NB4 (cell line): ENCODE measurements at places on chromosomes 7 and 10.

DNA sequence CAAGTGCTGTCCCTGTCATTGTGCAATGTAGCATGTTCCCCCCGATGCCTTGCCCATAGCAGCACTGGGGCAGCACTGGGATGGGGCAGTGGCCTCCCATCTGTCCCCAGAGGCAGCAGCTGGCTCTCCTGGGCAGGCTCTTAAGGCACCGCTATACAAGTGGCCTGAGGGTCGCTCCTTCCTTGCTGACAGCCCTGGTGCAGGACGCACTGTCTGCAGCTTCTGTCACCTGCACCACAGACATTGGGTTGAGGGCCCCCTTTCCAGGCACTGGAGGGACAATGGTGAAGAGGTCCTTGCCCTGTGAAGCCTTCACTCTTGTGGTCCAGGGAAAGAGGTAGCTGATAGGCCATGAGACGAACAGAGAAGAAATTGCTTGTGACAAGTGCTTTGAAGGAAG, 10.6 kb downstream of the CPSF4 start:
- no peak for DNase-seq

GRCh38 chr10:77506517-77507200, 130.9 kb downstream of the KCNMA1 start:
- DNase-seq, result no peak

DNA sequence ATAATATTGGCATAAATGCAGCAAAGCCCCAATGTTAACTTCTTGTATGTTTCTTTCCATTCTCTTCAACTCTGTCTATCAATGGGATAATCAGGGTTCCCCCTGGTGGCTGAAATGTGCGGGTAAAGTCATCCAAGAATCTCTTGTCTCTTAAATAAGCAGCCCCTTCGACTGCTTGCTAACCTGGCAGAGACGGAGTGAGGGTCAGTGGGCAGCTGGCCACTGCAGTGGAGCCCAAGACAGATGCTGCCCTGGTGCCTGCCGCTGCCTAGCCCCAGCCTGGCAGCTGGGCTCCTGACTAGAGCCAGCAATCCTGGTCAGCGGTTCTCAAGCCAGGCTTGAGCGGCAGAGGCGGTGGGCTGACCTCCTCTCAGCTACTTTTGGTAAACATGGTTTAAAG, 248.9 kb downstream of the COBL start:
- DNase-seq, result peak; percentile 70

DNA sequence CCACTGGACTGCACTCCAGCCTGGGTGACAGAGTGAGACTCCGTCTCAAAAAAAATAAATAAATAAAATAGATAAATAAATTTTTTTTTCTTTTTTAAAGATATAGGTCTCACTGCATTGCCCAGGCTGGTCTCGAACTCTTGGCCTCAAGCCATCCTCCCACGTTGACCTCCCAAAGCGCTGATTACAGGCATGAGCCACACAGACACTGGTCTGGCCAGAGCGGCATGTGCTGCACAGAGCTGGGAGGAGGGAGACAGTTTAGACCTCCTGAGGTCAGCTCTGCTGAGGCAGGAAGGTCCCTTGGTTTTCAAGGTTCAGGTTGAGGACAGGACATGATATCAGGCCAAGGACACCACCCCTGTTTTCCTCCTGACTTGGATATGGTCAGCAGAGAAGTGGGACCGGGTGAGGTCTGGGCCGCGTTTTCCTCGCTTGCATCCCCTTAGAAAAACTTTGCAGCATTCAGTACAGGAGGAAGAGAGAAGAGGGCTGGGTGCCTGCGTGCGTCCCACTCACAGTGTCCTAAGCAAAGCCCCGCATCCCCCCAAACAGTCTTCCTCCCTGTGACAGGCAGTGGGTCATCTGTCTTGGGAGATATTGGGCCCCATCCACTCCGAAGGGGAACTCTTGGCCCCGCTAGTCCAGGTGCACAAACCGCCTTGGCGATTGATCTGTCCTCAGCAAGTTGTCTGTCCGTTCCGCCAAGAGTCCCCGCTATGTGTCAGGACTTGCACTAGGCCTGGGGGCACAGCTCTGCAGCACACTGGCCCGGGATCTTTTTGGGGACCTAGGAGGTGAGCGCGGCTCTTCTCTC, 56.1 kb downstream of the ZNF727 start:
- DNase-seq, result no peak

DNA sequence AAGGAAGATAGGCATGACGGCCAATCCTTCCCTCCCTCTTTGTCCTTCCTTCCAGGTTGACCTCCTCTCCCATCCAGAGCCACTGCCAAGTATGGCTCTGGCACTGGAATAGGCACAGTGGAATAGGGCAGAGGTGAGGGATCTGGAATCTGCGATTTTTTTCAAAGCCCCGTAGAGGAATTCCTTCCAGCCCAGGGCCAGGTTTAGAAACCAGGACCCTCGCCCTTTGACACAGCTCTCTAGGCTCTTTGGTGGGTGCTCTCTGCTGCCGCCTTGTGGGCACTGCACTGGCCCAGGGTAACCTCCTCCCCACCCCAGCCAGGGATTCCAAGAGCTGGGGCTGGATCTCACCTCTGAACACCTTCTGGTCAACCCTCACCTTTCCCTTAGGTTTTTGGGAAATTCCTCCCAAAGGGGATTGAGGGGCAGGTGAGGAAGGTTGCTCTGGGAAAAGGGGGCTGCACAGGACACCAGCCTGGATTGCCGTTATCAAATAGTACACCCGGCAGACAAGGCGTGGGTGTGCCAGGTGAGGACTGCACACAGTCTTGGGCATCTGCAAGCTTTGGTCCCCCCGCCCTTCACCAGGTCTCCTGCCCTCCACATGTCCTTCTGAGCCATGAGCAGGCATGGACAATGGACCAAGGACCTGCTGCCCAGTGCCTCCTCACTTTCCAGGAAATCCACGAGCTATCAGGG, 22.8 kb downstream of the C10orf105 start:
- peak; percentile 68 for DNase-seq

DNA sequence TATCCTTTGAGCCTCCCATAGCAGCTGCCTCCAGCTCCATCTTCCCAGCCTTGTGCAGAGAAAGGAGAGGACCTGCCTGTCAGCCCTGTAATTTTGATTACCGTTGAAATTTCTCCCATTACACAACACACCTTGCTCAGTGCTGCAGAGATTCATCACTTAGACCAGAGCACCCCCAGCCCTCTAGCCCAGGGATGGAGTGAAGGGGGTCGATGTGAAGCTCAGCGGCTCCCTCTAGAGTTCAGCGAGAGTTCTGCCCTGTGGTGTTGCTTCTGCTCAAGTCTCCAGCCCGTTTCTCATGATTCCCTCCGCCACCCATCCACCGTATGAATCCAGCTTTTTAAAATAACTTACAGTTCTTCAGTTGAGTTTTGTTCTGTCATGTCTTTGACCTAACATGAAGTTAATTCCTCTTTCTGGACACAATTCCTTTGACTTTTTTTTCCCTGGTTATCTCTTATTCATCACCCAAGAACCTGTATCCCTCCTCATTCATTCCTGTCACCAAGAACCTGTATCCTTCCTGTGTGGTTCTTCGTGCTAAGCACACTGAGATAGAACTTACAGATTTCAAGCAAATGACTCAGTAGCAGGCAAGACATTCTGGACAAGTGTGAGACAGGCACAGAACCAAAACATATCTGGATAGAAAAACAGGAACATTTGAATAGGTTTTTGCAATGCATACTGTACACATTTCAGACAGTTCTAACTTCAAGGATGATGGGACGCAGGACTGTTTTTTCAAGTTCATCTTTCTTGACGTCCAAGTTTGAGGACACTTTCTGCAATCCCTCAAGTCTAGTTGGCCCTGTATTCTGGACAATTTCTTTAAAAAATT, 35.0 kb upstream of the ZNF32 start:
- peak; percentile 49 for DNase-seq

- peak; percentile 72 for DNase-seq
Observed at GRCh38 chr10:101617102-101617823, 29.1 kb downstream of the DPCD start.

DNA sequence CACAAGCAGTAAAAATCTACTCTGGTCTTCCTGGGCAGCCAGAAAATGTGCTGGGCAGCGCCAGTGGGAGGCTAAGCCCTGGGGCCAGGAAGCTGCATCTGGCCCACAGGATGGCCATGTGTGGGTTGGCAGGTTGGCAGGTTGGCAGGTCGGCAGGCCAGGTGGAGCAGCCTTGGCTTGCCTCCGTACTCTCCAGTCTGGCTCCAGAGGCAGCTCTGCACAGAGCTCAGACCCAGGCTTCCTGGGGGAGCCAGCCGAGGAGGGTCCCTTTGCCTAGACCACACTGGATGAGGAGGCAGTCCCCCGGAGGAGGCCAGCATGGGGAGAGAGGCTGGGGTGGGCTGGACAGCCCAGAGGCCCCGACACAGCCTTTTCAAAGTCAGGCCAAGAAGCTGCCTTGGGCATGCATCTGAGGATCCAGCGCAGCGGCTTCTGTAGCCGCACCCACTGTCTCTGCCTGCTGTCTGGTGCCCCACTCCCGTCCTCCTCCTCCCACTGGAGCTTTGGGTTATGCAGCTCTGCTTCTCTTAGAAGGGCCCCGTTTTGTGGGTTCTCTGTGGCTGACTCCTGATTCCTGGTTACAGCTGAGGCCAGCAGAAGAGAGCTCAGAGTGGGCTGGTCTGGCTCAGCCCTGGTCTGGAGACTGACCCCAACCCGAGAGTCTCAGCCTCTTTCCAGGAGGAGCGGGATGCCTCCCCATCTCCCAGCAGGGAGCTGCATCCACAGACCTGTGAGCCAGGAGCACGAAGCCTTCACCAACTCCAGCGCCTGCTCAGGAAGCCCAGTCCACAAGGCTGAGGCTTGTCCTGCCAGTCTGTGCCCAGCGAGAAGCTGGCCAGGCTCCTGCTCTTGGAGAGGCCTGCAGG, 44.6 kb downstream of the CFAP46 start:
- DNase-seq, result no peak

GRCh38 chr7:102215256-102215655, 71.4 kb upstream of the SH2B2 start:
- DNase-seq, result no peak

GRCh38 chr10:110864662-110865140, 7.0 kb upstream of the PDCD4 start:
- peak; percentile 92 for DNase-seq
